ENCODE measurements at places on chromosomes 1 and 21. TPM values are rescaled to one million over a fixed set of nuclear protein-coding genes. Genes with fewer than 3 reads are reported as not detected.

GRCh38 chr1:67855444-67855843 is 22.2 kb upstream of the GNG12 start:
- DNase-seq = no peak
- H3K36me3 ChIP-seq = no peaks in the 10 kb centered on the region
- H3K4me1 ChIP-seq = no peaks in the 10 kb centered on the region
- H3K27me3 ChIP-seq = no peaks in the 10 kb centered on the region

The COL24A1 gene
- 1.3 TPM for total RNA-seq

DNA sequence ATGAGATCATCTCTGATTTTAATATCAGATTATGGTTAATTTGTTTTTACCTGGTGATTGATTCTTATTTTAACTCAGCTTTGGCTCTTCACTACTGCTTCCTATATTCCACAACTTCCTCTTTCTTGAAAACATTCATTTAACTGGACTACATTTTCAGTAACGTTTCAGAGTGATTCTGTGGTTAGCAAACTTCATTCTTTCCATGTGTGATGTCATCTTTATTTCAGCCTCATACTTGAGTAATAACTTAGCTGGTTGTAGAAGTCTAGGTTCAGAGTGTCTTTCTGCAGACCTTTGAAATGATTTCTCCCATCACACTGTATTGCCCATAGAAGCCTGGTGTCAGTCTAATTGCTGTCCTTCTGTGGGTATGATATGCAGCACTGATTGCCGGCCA is 36.0 kb upstream of the SLC35F3 start:
- no peaks in the 10 kb centered on the region for H3K36me3 ChIP-seq
- H3K4me1 ChIP-seq = no peaks in the 10 kb centered on the region
- no peak for DNase-seq
- no peak overlapping the region for H3K4me3 ChIP-seq

The OR10X1 gene
- total RNA-seq = not detected

DNA sequence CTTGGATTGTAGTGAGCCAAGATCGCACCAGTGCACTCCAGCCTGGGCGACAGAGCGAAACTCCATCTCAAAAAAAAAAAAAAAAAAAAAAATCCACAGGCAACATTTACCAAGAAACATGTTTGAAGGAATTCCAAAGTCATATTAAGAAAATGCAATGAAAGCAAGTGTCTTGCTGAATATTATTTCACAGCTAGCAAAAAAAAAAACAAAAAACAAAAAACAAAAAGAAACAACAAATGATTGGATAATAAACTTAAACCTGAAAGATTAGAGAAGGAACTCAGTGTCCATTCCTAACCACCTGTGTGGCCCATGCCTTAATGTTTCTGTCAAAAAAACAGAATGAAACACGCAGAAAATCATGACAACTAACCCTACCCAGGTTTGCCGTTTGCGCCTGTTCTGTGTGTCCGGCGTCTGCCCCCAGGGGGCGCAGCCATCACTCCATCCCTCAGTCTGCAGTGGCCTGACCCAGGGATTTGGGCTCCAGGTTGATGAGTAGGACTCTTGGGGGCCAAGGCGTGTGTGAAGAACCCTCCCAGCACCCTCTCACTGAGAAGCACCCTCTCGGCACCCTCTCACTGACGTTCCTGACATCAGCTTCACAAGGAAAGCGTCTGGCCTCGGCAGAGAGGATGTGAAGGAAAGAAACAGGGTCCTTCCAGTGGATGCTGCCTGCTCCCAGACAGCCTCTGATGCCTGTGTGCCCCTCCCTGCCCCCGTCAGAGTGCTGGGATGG is 19.2 kb upstream of the PTTG1IP start:
- DNase-seq = no peak
- no peaks in the 10 kb centered on the region for H3K4me1 ChIP-seq
- no peak overlapping the region for H3K4me3 ChIP-seq
- H3K27me3 ChIP-seq = no peaks in the 10 kb centered on the region
- no peaks in the 10 kb centered on the region for H3K36me3 ChIP-seq

DNA sequence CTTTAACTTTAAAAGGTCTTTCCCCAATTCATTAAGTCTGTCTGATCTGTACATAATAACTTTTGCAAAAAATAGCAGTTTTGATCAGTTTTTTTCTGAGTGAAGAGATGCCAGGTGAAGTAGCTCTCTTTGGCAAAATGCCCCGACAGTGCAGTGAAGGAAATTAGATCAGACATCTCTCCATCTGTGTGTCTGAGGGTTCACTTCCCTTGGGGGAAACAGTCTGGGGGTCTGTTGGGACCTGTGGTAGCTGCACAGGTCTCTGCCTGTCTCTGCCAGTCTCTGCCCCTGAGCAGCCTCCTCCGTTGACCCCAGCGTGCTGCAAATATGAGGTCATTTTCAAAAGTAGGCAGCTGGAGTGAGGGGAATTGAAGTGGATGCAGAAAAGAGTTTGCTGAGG is 54.5 kb downstream of the TBCE start:
- no peaks in the 10 kb centered on the region for H3K36me3 ChIP-seq
- H3K4me1 ChIP-seq = peaks cover 2% of the 10 kb centered on the region
- no peak overlapping the region for H3K4me3 ChIP-seq
- no peak for DNase-seq

- H3K4me1 ChIP-seq = peaks cover 45% of the 10 kb centered on the region
- no peak overlapping the region for H3K4me3 ChIP-seq
- H3K27me3 ChIP-seq = no peaks in the 10 kb centered on the region
Measured at GRCh38 chr1:2275796-2276536, 47.8 kb downstream of the SKI start.

The SPRR2F gene
- not detected for total RNA-seq

The CPTP gene
- 16.4 TPM for total RNA-seq

- H3K4me3 ChIP-seq = no peak overlapping the region
- H3K36me3 ChIP-seq = no peaks in the 10 kb centered on the region
- no peaks in the 10 kb centered on the region for H3K27me3 ChIP-seq
- no peaks in the 10 kb centered on the region for H3K4me1 ChIP-seq
Measured at GRCh38 chr21:41229509-41230248, 61.7 kb downstream of the BACE2 start.

DNA sequence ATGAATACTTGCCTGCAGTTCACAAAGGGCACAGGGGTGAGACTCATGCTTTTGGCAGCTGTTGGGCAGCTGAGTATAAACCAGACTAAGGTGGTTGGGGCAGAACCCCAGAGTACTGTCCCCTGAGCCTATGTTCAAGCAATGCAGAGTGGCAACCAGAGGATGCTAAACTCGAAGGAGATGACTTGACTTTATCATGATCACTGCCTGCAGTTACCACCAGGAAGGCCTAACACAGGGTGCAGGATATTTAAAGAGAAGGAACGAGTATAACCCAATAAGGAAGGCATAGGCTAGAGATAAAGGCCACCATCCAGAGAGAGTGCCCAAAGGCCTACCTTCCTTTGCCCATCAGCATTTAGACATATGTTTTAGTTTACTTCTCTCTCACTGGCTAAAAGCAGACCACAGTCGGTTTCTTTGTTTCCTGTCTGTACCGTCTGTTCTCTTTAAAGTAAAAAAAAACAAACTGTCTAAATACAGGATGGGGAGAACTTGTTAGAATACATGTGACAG is 83.3 kb downstream of the MPZL1 start:
- no peak overlapping the region for H3K27ac ChIP-seq
- H3K4me1 ChIP-seq = peaks cover 4% of the 10 kb centered on the region
- H3K4me3 ChIP-seq = no peak overlapping the region
- H3K27me3 ChIP-seq = no peaks in the 10 kb centered on the region

The CSF3R gene
- 28.8 TPM for total RNA-seq

GRCh38 chr21:45592626-45593134 is 50.4 kb upstream of the SLC19A1 start:
- H3K4me3 ChIP-seq = no peak overlapping the region
- DNase-seq = no peak
- no peak overlapping the region for H3K27ac ChIP-seq
- H3K27me3 ChIP-seq = peaks cover 3% of the 10 kb centered on the region

The SPRR2G gene
- total RNA-seq = not detected

DNA sequence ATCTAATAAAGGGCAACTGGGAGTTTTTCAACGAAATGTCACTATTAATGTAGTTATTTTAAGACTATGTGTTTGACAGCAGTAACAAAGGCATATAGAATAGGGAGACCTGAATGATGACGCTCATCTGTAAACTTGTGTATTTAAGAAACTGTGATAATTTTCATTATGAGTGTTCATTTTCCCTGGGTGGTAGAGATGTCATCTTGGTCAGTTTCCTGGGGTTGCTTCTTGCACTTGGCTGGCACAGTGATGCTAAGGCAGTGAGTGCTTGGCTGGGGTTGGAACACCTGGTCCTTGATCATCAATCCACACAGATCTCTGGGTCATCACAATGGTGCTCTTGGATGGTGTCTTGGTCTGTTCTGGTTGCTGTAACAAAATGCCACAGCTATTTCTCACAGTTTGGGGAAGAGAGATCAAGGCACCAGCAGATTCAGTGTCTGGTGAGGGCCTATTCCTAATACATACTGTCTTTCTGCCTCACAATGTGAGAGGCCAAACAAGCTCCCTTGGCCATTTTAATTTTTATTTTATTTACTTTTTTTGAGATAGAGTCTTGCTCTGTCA is 7.9 kb upstream of the SMYD2 start:
- H3K4me1 ChIP-seq = no peaks in the 10 kb centered on the region
- no peak overlapping the region for H3K4me3 ChIP-seq
- no peak overlapping the region for H3K27ac ChIP-seq
- no peaks in the 10 kb centered on the region for H3K36me3 ChIP-seq
- H3K27me3 ChIP-seq = no peaks in the 10 kb centered on the region

DNA sequence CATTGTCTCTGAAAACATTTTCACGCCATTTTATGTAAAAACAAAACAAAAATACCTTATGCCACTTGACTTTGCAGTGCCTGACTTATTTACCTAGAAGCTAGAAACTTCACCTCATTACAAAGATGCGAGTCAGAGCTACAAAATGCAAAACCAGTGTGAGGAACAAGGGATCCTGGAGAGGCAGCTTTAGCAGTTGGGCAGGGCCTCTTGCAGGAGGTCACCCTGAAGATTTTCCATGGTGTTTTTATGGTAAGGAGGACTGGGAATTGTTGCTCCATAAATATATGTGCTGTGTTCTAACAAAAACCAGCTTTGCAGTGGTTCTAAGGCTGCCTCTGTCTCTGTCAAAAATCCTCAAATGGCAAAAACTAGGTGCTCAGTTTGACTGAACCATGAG is 36.4 kb upstream of the TARBP1 start:
- H3K27ac ChIP-seq = peak overlapping the region; percentile 26
- no peak overlapping the region for H3K4me3 ChIP-seq
- H3K27me3 ChIP-seq = no peaks in the 10 kb centered on the region
- H3K36me3 ChIP-seq = no peaks in the 10 kb centered on the region
- no peaks in the 10 kb centered on the region for H3K4me1 ChIP-seq

All from breast epithelium (tissue), 4 donors.